ENCODE measurements at places on chromosomes 11 and 22. TPM values are rescaled to one million over a fixed set of nuclear protein-coding genes. Genes with fewer than 3 reads are reported as not detected.

The LRRC75B gene
- total RNA-seq: 32.5 TPM

The NLRP10 gene
- total RNA-seq: not detected

DNA sequence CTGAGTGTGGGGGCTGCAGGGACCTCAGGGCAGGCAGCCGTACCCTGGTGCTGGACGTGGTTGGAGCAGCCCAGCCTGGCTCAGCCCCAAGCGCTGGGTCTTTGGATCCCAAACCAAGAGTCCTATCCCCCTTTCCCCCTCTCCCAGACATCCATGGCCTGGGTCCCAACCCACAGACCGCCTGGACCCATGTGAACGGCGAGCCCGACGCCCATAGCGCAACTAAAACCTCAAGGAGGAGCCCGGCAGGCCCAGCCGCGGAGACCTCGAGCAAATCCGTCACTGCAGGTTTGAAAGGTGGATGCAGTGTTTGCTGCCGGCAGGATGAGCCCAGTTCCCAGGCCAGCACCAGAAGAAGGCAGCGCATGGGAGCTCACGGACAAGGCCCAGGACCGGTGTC is 337.0 kb downstream of the BRD1 start:
- H3K27me3 ChIP-seq: peaks cover 7% of the 10 kb centered on the region
- H3K4me1 ChIP-seq: peaks cover 15% of the 10 kb centered on the region
- DNase-seq: no peak
- no peak overlapping the region for H3K4me3 ChIP-seq
- no peak overlapping the region for H3K27ac ChIP-seq

- DNase-seq: peak; percentile 21
- no peak overlapping the region for H3K27ac ChIP-seq
- peaks cover 36% of the 10 kb centered on the region for H3K27me3 ChIP-seq
- no peak overlapping the region for H3K4me3 ChIP-seq
Observed at GRCh38 chr22:22943521-22944267, 56.1 kb downstream of the IGLL5 start.

DNA sequence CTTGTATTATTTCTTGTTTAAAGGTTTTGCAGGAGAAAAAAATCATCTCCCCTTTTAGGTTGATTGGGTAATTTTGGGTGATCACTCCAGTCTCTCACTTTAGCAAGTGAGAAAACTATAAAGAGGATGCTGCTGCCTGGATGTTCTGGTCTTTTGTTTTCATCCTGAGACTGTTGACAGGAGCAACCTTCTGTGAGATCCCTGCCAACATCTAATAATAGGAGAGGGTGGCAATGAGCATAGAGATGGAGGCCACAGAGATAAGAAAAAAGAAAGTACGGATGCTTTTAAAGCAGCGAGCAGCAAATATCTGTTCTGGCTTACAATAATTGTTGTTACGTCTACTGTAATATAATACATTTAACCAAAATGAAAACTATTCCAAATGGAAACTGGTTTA is 293.6 kb upstream of the MTNR1B start:
- peaks cover 4% of the 10 kb centered on the region for H3K4me1 ChIP-seq
- no peak for DNase-seq
- H3K36me3 ChIP-seq: peaks cover 13% of the 10 kb centered on the region

DNA sequence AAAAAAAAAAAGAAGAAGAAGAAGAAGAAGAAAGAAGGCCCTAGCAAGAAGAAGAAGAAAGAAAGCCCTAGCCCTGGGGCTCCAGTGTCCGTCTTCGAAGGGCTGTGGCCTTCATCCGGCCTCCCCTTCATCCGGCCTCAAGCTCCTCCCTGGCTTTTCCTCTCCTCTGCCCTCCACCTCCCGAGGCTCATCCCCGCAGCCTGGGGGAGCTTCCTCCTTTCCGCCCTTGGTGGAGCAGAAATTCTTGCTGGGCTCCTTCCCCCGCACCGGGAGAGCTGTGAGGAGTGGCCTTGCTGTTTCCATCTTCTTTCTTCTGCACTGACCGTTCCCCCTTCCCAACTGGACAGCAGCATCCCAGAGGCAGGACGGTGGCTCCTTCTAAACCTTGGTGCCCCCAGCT is 9.5 kb upstream of the LTO1 start:
- DNase-seq: no peak
- H3K27me3 ChIP-seq: peaks cover 3% of the 10 kb centered on the region
- H3K4me3 ChIP-seq: no peak overlapping the region
- no peak overlapping the region for H3K27ac ChIP-seq

DNA sequence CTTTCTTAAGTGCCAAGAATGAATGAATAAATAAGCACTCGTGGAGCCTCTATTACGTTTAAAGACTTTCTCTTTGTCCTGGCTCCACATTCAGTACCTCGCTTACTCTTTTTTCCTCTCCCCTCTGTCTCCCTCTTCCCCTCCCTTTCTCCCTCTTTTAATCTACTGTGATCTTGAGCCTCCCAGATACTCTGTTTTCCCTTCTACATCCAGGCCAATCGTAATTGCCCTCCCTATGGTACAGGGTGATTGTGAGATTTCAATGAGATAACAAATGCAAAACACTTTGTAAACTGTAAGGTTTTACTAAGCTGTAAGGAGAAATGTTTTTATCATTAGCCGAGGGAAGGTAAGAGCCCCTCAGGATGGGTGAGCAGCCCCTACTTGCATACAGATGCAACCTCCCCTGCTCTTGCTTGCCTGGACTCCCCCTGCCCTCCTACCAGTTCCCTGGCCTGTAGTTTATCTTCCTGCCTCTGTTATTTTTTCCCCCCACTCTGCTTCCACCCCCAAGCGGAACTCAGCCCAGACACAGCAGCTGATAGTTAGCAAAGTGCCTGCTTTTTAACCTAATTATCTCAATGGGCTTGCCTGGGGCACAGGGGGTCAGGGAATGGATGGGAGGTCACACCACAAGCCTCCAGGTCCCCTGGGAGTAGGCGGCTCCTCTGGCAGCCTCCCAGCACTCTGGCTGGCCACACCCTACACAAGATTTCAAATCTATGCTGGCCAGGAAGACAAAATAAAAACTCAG is 76.9 kb upstream of the CADM1 start:
- DNase-seq: no peak
- no peaks in the 10 kb centered on the region for H3K27me3 ChIP-seq
- no peak overlapping the region for H3K4me3 ChIP-seq
- peaks cover 43% of the 10 kb centered on the region for H3K4me1 ChIP-seq

- peaks cover 11% of the 10 kb centered on the region for H3K4me1 ChIP-seq
- DNase-seq: no peak
- H3K36me3 ChIP-seq: no peaks in the 10 kb centered on the region
- H3K27ac ChIP-seq: no peak overlapping the region
- H3K27me3 ChIP-seq: no peaks in the 10 kb centered on the region
- H3K4me3 ChIP-seq: no peak overlapping the region
Observed at GRCh38 chr11:19817870-19818269, 105.2 kb downstream of the NAV2 start.

- no peak for DNase-seq
- H3K27me3 ChIP-seq: no peaks in the 10 kb centered on the region
- H3K4me1 ChIP-seq: peaks cover 27% of the 10 kb centered on the region
- H3K36me3 ChIP-seq: no peaks in the 10 kb centered on the region
- H3K27ac ChIP-seq: peak overlapping the region; percentile 95
Observed at GRCh38 chr22:25402160-25402500, 162.3 kb upstream of the GRK3 start.

Measured in mesothelial cell of epicardium (in vitro differentiated cells).